ENCODE measurements at places on chromosomes 6 and 20. TPM values are rescaled to one million over a fixed set of nuclear protein-coding genes. Genes with fewer than 3 reads are reported as not detected.

The FAM83B gene
- total RNA-seq: not detected

The TNNC2 gene
- total RNA-seq: not detected

The BPIFA2 gene
- total RNA-seq: not detected

The PAK5 gene
- total RNA-seq: not detected

The MUC22 gene
- not detected for total RNA-seq

The PRRC2A gene
- total RNA-seq: 240 TPM

The NR2E1 gene
- total RNA-seq: not detected

The PRICKLE4 gene
- not detected for total RNA-seq

The RRAGD gene
- 4.5 TPM for total RNA-seq

The ABT1 gene
- total RNA-seq: 27.2 TPM

The PI16 gene
- total RNA-seq: 0.16 TPM

The ANKRD66 gene
- total RNA-seq: not detected

The SLC2A4RG gene
- 102 TPM for total RNA-seq

The SGK1 gene
- total RNA-seq: 15.6 TPM

The THBS2 gene
- total RNA-seq: not detected

The SIRPB2 gene
- total RNA-seq: not detected

The CHD6 gene
- 34.9 TPM for total RNA-seq

The TRAPPC3L gene
- total RNA-seq: not detected

The SSTR4 gene
- total RNA-seq: not detected

The IL17A gene
- not detected for total RNA-seq

The C6orf132 gene
- 0.05 TPM for total RNA-seq

The ID4 gene
- total RNA-seq: not detected

The HLA-DQB1 gene
- 7.0 TPM for total RNA-seq

The WFDC11 gene
- not detected for total RNA-seq

The GMPR gene
- total RNA-seq: 1.1 TPM

The SYNCRIP gene
- 141 TPM for total RNA-seq

The RNF182 gene
- total RNA-seq: not detected

The BPIFB6 gene
- not detected for total RNA-seq

The MEI4 gene
- total RNA-seq: not detected

The NHLRC1 gene
- 0.18 TPM for total RNA-seq
